Anterior cingulate cortex (tissue), 58 donors: ENCODE measurements at places on chromosomes 7 and 10.

DNA sequence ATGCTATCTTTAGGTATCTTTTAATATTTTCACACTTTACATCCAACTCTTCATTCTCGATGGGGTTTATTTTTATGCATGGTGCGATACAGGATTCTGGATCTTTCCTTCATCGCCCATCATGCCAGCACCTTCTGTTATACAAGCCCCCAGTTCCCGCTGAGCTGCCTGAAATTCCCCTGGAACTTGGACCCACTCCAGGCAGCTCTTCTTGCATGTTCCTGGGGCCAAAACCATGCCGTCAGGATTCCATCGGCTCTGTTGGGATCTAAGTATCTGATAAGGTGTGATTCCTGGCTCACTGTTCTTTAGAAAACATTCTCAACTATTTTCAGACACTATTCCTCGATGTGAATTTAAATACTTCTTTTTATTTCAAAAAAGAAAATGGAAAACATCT lies 40.5 kb upstream of the PPP2R2D start:
- no peak for DNase-seq

- DNase-seq: no peak
Observed at GRCh38 chr7:119935418-119936025, 337.5 kb upstream of the KCND2 start.

- no peak for DNase-seq
Observed at GRCh38 chr7:106116161-106116704, 4.1 kb upstream of the SYPL1 start.

- DNase-seq: no peak
Observed at GRCh38 chr10:35136263-35136815, 9.7 kb downstream of the CREM start.

DNA sequence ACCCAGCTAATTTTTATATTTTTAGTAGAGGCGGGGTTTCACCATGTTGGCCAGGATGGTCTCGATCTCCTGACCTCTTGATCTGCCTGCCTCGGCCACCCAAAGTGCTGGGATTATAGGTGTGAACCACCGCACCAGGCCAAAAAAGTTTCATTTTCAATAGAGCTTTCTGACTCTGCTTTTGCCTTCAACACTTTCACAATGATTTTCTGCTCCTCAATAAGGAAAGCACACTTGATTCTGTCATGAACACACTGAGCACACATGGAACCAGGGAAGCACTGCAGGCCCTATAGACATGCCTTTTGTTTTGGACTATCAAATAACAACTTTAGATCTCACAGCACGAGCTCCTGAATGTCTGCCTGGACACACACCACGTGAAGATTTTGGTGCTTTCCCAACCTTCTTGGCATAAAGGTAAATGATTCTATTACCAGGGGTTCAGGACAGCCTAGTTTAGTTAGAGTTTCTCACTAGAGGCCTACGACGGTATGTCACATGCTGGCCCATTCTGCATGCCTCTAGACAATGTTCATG lies 8.0 kb downstream of the RRP12 start:
- no peak for DNase-seq

DNA sequence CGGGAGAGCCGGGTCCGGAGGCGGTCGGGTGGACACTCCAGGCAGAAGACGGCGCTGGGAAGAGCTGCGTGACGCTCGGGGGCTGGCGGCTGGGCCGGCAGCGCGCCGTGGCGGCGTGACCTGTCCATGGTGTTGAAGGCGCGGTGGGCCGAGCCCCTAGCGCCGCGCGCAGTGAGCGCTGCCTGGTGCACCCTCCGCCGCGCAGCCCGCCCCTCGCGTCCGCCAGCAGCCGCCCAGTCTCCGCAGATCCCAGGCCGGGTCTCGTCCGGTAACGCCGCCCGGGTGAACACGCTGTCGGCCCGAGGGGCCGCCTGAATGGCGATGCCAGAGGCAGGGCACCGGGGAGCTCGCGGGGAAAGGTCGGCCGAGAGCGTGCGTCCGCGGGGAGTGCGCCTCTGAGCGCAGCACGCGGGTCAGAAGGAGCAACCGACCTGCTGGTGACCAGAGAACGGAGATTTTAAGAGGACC lies 657 bp upstream of the TMEM178B start:
- DNase-seq: no peak

GRCh38 chr7:151716323-151716722 lies 160.6 kb downstream of the PRKAG2 start:
- no peak for DNase-seq

DNA sequence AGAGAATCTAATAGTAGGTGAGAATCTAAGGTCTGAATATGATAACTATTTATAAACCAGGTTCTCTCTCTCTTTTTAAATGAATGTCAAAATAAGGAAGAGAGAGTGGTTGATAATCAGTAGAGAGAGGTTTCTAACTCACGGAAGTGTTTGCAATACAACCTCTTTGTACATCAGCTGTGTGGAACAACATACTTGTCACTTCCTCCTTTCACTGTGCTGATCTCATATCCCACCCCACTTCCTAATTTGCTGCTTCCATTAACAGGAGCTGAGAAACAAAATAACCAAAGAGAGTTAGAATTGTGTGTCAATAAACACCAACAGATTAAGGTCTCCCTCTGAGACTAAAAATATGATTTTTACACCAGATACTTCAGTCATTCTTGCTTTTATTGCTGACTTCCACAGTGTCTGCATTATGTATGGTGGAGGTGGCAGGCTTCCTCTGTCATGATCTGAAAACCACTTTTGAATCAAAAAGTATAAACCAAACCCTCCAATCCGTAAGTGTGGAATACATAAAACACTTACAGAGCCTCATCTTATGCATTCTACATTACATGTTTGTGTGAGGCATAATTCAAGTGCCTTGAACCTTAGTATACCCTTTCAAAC lies 25.0 kb downstream of the CACUL1 start:
- DNase-seq: no peak

GRCh38 chr7:42545049-42545724 lies 308.2 kb upstream of the GLI3 start:
- DNase-seq: no peak

- DNase-seq: no peak
Observed at GRCh38 chr7:101502466-101503098, 126.5 kb downstream of the MYL10 start.

GRCh38 chr10:37379991-37380390 lies 254.6 kb downstream of the ANKRD30A start:
- DNase-seq: no peak

GRCh38 chr7:92778972-92779371 lies 57.4 kb downstream of the CDK6 start:
- no peak for DNase-seq

DNA sequence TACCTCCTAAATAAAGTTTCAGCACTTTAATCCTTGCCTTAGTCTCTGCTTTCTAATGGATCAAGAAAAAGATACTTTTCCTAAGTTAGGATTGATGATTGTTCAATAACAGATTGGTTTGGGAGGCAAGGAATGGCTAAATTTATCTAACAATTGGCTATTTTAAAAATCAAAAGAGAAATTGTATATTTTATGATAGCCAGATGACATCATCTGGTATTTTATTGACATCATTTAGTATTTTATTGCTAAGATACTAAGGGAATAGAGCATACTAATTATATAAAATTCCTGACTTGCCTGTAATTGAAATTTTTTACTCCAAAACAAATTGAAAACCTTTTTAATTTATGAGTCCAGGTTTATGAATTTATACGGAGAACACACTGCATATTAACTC lies 19.3 kb upstream of the FAM13C start:
- DNase-seq: no peak

- no peak for DNase-seq
Observed at GRCh38 chr10:31390804-31391203, 71.8 kb downstream of the ZEB1 start.

DNA sequence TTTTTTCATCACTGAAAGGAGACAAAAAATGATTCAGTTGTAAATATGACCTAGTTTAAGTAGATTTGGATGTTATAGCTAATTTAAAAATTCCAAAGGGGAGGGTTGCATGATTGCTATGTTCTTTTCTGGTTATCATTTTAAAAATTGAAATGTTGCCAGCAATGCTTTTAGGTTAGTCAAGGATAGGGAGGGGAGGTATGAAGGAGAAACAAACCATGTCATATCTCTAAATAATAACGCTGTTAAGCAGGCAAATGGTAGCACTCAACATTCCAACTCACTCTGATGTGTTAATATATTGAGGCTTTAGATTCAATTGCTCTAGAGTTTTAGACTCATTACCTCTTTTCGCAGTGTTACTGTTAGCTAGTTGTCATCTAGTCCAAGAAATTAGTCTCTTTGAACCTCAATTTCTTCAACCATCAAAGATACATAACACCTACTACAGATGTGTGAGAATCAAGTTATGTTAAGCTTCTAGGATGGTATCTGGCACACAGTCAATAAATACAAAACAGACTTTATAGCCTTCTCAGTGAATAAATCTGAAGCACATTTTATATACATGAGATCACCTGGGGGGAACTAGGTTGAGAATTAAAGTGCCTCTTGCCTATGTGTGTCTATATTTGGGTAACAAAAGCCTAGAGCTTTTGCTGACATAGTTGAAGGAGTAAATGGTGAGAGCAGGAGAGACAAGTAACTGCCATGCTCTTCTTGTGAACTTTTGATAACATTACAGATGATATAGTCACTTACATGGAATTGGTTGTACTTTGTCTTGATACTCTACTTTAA lies 124.9 kb downstream of the CSTF2T start:
- DNase-seq: no peak

GRCh38 chr10:53135213-53135896 lies 362.8 kb upstream of the MBL2 start:
- no peak for DNase-seq

DNA sequence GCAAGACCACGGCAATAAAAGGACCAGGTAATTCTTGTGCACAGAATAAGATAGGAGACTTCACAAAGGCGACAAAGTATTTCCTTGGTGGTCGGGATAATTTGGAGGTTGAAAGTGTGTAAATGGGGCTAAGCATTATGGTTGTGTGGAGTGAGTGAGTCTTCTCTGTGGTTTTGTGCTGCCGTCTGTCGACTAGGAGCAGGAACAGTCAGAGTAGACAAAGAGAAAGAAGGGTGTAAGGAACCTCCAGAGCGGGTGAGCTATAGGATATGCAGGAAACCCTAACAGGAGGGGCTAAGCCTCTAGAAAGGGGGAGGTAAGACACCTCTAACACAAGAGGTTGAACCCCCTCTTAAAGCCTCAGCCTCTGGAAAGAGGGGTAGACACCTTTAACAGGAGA lies 201.6 kb downstream of the SH2D4B start:
- no peak for DNase-seq

DNA sequence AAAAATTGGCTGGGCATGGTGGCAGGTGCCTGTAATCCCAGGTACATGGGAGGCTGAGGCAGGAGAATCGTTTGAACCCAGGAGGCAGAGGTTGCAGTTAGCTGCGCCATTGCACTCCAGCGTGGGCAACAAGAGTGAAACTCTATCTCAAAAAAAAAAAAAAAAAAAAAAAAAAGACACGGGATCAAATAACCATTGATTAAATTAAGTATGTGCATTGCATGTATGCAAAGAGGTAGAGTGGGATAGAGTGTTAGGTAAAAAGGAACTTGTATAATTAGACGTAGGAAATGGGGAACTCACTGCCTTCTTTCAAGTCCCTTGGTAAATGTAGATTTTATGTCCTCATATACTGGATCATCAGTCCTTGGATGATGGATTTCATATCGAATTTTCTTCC lies 13.1 kb downstream of the VCL start:
- DNase-seq: no peak

- DNase-seq: no peak
Observed at GRCh38 chr10:74297389-74298080, 146.5 kb downstream of the ADK start.

DNA sequence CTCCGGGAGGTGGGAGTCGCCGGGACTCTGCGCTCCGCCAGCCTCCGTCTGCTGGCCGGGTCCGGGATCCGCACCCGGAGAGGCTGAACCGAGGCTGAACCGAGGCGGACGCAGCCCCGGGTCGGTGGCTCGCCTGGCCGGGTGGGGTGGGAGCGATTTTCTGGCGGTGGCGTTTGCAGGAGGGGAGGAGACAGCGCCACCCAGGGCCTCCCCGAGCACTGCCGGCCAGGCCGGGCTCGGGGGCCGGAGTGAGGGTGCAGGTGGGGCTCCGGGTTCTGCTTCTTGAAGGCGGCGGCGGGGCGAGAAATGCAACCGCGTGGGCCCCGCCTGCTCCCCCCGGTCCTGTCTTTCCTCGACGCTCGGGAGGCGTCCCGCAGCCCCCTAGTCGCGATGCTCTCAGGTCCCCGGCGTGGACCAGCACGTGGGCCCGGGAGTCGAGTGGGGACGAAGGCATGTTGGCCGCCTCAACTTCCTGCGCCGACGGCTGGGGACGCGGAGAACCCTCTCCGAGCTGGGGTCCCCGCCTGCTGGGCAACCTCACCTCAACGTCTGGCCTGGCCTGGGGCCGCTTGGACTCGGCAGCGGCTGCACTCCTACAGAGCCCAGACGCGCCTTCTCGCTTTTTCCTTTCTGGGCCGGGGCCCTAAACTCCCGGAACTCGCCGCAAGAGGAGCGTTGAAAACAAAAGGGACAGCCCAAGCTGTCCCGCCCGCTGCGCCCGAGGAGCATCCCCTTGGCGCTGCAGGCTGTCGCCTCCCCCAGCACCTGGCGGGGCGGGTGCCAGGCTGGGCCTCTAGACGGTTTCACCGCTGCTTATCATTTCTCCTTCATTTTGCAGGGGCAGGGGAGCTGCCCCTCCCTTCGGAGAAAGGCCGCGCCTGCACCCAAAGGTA lies 25.2 kb upstream of the VAX1 start:
- DNase-seq: no peak

- no peak for DNase-seq
Observed at GRCh38 chr7:149529136-149529718, 31.6 kb upstream of the ZNF746 start.

- DNase-seq: no peak
Observed at GRCh38 chr7:138142583-138143201, 66.4 kb downstream of the AKR1D1 start.

GRCh38 chr10:101066146-101066895 lies 4.5 kb downstream of the KAZALD1 start:
- DNase-seq: no peak
